Activated CD8-positive, alpha-beta T cell treated with anti-CD3 and anti-CD28 coated beads for 36 hours (primary cell): ENCODE measurements at places on chromosomes 7 and 10. TPM values are rescaled to one million over a fixed set of nuclear protein-coding genes. Genes with fewer than 3 reads are reported as not detected.
A peak's percentile ranks its signal among the peaks of the same experiment; 100 is the strongest.

DNA sequence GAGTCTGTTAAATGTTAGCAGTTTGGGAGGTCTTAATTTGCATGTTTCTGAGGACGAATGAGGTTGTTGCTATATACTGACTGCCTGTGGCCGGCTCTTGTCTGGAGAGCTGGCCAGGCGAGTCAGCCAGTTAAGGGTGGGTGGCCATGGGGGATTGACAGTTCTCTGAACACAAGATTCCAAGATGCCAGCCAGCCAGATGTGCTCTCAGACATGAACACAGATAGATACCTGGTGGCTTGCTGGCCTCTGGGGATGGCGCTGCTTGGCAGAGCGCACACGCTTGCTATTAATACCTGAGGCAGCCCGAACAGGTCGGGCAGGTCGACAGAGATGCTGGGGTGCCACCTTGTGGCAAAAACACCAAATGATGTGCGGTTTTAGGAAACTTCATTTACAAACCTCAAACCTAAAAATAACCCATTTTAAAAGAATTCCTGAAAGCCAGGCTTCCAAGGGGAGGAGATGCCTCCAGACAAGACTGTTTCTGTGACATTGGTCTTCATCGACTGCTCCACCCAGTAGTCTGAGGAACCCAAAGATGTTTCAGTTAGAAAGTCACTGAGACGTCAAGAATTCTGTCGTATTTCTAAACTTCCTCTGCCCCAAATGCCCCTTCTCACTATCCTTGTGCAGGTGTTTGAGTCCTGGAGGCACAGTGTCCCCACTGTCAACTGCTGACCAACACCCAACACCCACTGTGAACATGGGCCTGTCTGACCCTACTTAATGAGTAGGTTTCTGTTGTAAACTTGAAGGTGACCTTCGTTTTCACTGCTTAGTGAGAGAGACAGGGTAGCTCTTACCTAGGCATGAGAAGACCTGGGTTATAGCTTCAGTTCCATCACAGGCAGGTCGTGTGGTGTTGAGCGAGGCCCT is 123.4 kb downstream of the NT5C2 start:
- no peaks in the 10 kb centered on the region for H3K27me3 ChIP-seq
- peak overlapping the region; percentile 29 for H3K27ac ChIP-seq
- peak; percentile 84 for DNase-seq

DNA sequence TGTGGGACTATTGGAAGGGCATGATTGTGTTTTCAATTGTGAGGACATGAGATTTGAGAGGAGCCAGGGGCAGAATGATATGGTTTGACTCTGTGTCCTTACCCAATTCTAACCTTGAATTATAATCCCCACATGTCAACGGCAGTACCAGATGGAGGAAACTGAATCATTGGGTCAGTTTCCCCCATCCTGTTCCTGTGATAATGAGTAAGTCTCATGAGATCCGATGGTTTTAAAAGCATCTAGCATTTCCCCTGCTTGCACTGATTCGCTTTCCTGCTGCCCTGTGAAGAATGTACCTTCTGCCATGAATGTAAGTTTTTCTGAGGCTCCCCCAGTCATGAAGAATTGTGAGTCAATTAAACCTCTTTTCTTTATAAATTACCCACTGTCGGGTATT is 1367.1 kb downstream of the XPNPEP1 start:
- H3K36me3 ChIP-seq: no peaks in the 10 kb centered on the region
- no peak overlapping the region for H3K4me3 ChIP-seq
- H3K4me1 ChIP-seq: no peaks in the 10 kb centered on the region
- no peaks in the 10 kb centered on the region for H3K27me3 ChIP-seq
- no peak overlapping the region for H3K27ac ChIP-seq

HOXA1 gene
- total RNA-seq: 0.25 TPM

LHPP gene
- total RNA-seq: 15.1 TPM

- H3K4me1 ChIP-seq: no peaks in the 10 kb centered on the region
- peaks cover 18% of the 10 kb centered on the region for H3K27me3 ChIP-seq
- H3K4me3 ChIP-seq: no peak overlapping the region
- no peak overlapping the region for H3K27ac ChIP-seq
- DNase-seq: no peak
Measured at GRCh38 chr7:55026086-55026790, 7.4 kb downstream of the EGFR start.

PAX4 gene
- not detected for total RNA-seq

- DNase-seq: no peak
- peaks cover 12% of the 10 kb centered on the region for H3K27me3 ChIP-seq
- no peaks in the 10 kb centered on the region for H3K36me3 ChIP-seq
- H3K4me3 ChIP-seq: no peak overlapping the region
- no peak overlapping the region for H3K27ac ChIP-seq
Measured at GRCh38 chr10:98636921-98637329, 190.2 kb upstream of the HPS1 start.

ATOH7 gene
- not detected for total RNA-seq

DNA sequence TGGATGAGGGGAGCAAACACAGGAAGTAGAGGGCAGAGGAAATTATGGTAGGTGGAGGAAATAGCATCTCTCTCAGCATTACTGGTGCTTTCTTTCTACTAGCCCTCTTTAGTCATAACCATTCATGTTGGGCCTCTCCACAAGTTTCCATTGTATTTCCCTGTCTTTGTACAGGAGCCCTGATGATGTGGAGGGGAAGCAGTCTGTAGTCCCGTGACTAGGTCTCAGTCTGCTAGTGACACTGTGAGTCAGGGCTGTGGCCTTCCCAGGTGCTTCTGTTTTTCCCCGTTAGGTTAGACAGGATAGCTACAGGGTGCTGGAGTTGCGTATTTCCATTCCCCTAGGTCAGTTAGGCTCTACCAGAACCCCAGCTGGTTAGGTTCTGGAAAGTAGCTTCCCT is 82.9 kb upstream of the NAMPT start:
- H3K36me3 ChIP-seq: peaks cover 3% of the 10 kb centered on the region
- no peak overlapping the region for H3K4me3 ChIP-seq
- no peak for DNase-seq
- peak overlapping the region; percentile 76 for H3K27ac ChIP-seq

CPXM2 gene
- not detected for total RNA-seq

- no peak for DNase-seq
- H3K4me3 ChIP-seq: no peak overlapping the region
- peaks cover 6% of the 10 kb centered on the region for H3K27me3 ChIP-seq
Measured at GRCh38 chr10:9922126-9922870, 1095.4 kb upstream of the CELF2 start.

EGR2 gene
- 46.6 TPM for total RNA-seq

THSD7A gene
- not detected for total RNA-seq

DNA sequence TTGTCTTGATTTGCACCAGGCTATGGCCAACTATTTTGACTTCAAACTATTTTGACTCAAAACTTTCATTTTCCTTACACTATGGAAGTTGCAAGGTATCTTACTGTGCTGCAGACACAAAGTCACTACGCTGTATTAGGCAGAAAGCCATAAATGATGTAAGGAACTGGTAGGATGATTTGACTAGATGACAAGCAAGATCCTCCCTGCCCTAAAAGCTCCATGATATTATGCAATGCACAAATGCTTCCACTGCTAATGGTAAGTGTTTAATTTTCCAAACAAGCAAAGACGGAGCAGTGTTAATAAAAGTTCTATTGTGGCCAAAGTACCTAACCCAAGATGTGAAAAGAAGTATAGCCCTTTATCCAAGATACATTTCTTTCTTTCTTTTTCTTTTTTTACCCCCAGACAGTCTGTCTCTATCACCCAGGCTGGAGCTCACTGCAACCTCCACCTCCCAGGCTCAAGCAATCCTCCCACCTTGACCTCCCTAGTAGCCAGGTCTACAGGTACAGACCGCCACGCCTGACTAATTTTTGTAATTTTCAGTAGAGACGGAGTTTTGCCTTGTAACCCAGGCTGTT is 98.2 kb downstream of the ANK3 start:
- H3K4me1 ChIP-seq: no peaks in the 10 kb centered on the region
- H3K36me3 ChIP-seq: no peaks in the 10 kb centered on the region
- H3K4me3 ChIP-seq: no peak overlapping the region
- no peak overlapping the region for H3K27ac ChIP-seq
- H3K27me3 ChIP-seq: no peaks in the 10 kb centered on the region

PTF1A gene
- total RNA-seq: not detected

- no peak overlapping the region for H3K4me3 ChIP-seq
- peaks cover 9% of the 10 kb centered on the region for H3K4me1 ChIP-seq
- DNase-seq: peak; percentile 64
- H3K36me3 ChIP-seq: no peaks in the 10 kb centered on the region
- H3K27me3 ChIP-seq: peaks cover 2% of the 10 kb centered on the region
Measured at GRCh38 chr7:87312215-87312865, 33.1 kb upstream of the CROT start.

- H3K36me3 ChIP-seq: no peaks in the 10 kb centered on the region
- no peak for DNase-seq
- H3K27me3 ChIP-seq: peaks cover 31% of the 10 kb centered on the region
- no peak overlapping the region for H3K4me3 ChIP-seq
- H3K4me1 ChIP-seq: no peaks in the 10 kb centered on the region
- H3K27ac ChIP-seq: no peak overlapping the region
Measured at GRCh38 chr7:110557-111232, 81.7 kb upstream of the FAM20C start.

DNA sequence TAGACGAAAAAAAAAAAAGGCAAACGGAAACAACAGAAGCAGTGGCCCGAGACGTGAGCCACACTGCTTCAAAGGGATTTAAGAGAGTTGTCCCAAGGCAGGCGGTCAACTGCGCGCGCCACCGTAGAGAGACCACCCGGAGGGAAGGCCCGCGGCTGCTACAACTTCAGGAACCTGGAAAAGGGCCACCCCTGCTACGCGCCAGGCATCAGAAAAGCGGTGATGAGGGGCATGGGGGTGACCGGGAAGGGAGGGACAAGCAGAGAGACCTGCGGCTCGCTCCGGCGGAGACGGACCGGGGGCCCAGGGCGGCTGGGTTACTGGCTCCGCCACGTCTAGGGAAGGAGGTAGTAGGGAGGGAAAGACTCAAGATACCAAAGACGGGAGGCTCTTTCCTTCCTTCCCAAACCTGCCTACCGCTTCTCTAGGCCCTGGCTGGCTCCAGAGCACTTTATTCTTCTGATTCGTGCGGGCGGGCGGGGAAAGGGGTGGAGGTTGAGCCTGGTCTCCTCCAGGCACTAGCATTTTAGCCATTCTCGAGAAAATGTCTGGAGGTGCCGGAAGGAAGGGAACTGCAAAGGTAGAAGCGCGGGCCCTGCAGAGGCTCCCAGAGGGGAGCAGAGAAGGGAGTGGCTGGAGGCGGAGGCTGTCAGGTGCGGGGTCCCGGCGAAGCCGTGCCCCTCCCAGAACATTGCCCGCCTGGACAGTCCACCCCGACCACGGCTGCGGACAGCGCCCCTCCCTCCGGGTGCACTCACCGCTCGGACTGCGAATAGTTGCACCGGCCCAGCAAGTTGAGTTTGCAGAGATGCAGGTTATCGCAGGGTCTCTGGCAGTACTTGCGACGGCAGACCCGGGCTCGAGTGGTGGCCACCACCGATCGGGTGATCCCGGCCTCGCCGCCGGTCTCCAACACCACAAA is 993 bp downstream of the ZC3HAV1 start:
- H3K27me3 ChIP-seq: no peaks in the 10 kb centered on the region
- peaks cover 50% of the 10 kb centered on the region for H3K36me3 ChIP-seq
- DNase-seq: peak; percentile 37
- peak overlapping the region; percentile 96 for H3K27ac ChIP-seq

SLC26A5 gene
- total RNA-seq: not detected

GRCh38 chr7:137998250-137998649 is 3.6 kb downstream of the CREB3L2 start:
- peaks cover 12% of the 10 kb centered on the region for H3K36me3 ChIP-seq
- DNase-seq: no peak
- H3K27me3 ChIP-seq: no peaks in the 10 kb centered on the region
- peaks cover 37% of the 10 kb centered on the region for H3K4me1 ChIP-seq
- H3K4me3 ChIP-seq: no peak overlapping the region

GRCh38 chr10:98273057-98273850 is 5.3 kb upstream of the LOXL4 start:
- no peaks in the 10 kb centered on the region for H3K36me3 ChIP-seq
- peaks cover 18% of the 10 kb centered on the region for H3K27me3 ChIP-seq
- no peak overlapping the region for H3K27ac ChIP-seq
- H3K4me3 ChIP-seq: no peak overlapping the region

DNA sequence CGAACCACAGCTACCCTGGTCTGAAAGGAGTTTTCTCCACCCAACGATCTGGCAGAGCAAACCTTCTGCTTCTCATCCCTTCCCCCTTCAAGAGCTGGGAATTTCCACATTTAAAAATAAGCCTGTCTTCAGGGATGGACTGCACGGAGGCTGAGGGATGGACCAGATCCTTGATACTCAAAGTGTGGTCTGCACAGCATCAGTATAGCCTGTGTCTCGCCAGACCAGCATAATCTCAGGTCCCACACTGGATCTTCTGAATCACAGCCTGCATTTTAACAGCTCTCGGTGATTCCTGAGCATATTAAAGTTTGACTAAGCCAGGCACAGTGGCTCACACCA is 7.1 kb downstream of the KCNMA1 start:
- H3K4me3 ChIP-seq: no peak overlapping the region
- DNase-seq: no peak
- H3K4me1 ChIP-seq: no peaks in the 10 kb centered on the region
- peaks cover 19% of the 10 kb centered on the region for H3K27me3 ChIP-seq
- no peaks in the 10 kb centered on the region for H3K36me3 ChIP-seq

DNA sequence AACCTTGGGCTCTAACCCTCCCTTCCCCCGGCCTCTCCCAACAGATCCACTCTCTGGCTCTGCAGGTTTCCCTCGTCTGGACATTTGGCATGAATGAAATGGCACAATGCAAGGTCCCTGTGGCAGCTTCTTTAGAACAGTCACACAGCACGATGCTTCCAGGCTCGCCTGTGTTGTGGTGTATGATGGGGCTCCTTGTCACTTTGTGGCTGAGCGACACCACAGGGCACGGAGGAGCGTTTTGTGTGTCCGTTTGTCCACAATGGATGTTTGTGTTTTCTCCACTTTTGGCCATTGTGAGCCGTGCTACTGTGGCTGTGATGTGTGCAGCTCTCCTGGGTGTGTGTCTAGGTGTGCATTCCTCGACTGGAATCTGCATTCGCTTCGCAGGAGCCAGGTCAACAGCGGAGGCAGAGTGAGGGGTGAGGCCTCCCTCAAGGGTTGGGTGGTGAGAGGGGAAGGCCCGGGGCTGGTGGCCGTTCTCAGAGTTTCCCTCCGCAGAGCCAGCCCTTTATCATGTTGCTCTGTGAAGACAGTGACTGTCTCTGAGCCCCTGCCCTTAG is 22.3 kb upstream of the SHH start:
- no peak overlapping the region for H3K4me3 ChIP-seq
- H3K4me1 ChIP-seq: no peaks in the 10 kb centered on the region
- DNase-seq: no peak
- H3K27ac ChIP-seq: no peak overlapping the region

GRCh38 chr10:103470761-103471653 is 8.0 kb downstream of the CALHM3 start:
- H3K4me1 ChIP-seq: peaks cover 19% of the 10 kb centered on the region
- H3K36me3 ChIP-seq: no peaks in the 10 kb centered on the region

DNA sequence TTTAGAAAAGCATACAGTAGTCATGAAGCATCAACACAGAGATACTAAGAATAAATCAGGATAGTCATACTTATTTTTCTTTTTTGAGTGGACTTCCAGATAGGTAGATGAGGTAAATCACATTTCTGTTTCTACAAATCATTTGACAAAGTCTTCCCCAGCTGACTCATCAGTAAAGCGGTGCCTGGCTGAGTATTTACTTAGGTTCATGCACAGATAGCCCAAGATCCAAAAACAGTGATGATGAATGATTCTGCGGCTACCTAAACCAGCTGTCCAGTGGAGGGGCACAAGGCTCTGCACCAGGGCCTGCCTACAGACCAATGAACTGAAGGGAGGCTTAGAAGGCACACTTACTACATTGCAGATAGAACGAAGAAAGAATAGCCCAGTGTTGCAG is 113.1 kb downstream of the PARP12 start:
- H3K27me3 ChIP-seq: peaks cover 2% of the 10 kb centered on the region
- no peak for DNase-seq
- H3K4me1 ChIP-seq: no peaks in the 10 kb centered on the region

- H3K27me3 ChIP-seq: no peaks in the 10 kb centered on the region
- no peak overlapping the region for H3K4me3 ChIP-seq
- H3K27ac ChIP-seq: no peak overlapping the region
- H3K36me3 ChIP-seq: peaks cover 9% of the 10 kb centered on the region
- DNase-seq: no peak
Measured at GRCh38 chr7:7554021-7554432, 12.7 kb upstream of the MIOS start.
